ENCODE measurements at places on chromosomes 11 and 22.

DNA sequence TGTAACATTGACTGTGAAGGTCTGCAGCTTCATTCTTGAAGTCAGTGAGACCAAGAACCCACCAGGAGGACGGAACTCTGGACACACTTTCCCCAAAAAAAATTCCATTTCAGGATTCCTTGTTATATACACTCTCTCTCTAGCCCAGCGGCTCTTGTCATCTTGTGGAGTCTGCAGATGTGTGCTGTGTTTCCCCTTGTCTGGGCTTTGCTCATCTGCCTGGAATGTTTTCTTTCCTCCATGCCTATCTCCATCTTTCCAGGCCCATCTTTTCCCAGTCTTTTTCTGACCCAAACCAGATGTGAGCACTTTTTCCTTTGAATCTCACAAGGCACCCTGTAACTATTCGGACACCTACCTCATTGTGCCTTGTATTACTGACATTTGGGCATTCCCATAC lies 5.1 kb upstream of the DRG1 start:
- DNase-seq: no peak

GRCh38 chr11:111846636-111847035 lies 24.7 kb downstream of the ALG9 start:
- DNase-seq: no peak

GRCh38 chr11:117662255-117662654 lies 134.8 kb downstream of the DSCAML1 start:
- no peak for DNase-seq

GRCh38 chr11:26473216-26474194 lies 98.6 kb downstream of the MUC15 start:
- DNase-seq: no peak

DNA sequence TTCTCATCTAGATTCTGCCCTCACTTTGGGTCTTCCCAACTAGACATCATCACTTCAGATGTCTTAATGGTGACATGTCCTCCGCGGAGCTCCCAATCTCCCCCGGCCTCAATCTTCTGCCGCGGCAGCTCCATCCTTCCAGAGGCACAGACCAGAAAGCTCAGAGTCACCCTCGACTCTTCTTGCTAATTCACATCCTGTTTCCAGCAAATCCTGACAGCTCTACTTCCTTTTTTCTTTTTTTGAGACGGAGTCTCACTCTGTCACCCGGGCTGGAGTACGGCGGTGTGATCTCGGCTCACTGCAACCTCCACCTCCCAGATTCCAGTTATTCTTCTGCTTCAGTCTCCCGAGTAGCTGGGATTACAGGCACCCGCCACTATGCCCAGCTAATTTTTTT lies 54.5 kb downstream of the CACNG2 start:
- DNase-seq: no peak

Data from stimulated activated CD4-positive, alpha-beta T cell treated with anti-CD3 and anti-CD28 coated beads, Interleukin-12 subunit alpha, Interleukin-12 subunit beta, amount 100 ng/mL, for 4 hours (primary cell).